Glutamatergic neuron (in vitro differentiated cells): ENCODE measurements at places on chromosomes 12 and 14. TPM values are rescaled to one million over a fixed set of nuclear protein-coding genes. Genes with fewer than 3 reads are reported as not detected.

GRCh38 chr12:113586461-113586860, 114.8 kb upstream of the LHX5 start:
- DNase-seq: no peak

ADAM20 gene
- total RNA-seq: 1.3 TPM

DNA sequence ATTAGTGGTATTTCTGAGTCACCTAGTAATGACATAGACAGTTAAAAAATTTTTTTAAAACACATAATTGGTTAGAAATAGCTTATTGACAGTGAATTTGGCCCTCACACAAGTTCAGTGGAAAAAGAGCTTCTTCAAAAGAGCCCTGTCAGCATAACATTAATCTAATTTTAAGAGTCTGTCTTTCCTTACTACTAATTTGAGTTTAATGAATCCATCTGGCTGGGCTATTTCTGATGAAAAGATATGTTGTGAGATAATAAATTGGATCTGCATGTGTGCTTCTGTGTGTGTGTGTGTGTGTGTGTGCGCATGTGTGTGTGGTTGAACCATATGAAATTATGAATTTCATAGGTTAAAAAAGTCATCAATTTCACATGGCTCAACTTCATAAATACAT, 1045.2 kb downstream of the FLRT2 start:
- DNase-seq: no peak

DNA sequence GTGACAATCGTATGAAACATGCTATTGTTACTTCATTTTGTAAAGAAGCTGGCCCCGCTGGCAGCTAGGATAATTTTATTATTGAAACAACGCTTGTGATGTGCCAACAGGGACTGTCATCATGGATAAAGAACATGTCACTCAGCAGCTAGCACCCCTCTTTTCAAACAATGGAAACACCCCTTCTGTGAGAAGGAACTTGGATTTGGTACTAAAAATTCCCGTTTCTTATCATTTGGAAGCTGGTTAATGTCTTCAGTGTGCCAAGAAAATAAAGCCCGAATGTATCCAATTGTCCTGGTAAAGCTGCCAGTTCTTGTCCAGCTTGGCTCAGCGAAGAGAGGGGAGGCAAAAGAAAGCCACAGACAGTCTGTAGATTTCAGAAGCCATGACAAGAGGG, 186.6 kb downstream of the PHLDA1 start:
- no peak for DNase-seq

DNA sequence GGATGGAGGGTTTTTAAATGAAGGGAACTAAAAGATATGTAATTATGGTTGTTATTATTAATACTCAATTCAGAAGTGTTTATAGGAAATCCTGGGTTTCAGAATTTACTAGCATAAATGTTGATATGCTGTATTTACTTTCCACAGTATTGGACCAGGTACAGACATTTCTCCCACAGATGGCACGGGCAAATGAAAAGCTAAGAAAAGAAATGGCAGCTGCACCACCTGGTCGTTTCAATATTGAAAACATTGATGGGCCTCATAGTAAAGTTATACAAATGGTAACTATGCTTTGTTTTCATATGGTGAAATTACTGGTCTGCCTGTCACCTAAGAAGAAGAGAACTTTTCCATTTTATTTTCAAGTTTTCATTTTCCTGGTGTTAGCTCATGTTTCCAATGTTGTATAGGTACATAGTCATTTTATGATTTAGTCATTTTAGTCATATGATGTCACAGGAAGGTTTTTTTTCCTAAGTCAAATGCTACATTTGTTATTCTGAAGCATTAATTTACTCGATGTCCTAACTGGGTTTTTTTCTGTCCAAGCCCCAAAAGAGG, 5.5 kb downstream of the NOPCHAP1 start:
- no peak for DNase-seq

SMCO2 gene
- total RNA-seq: not detected

- no peak for DNase-seq
Observed at GRCh38 chr14:88986146-88986841, 161.8 kb downstream of the TTC8 start.

GRCh38 chr14:47366006-47366405, 309.4 kb downstream of the MDGA2 start:
- DNase-seq: no peak

DNA sequence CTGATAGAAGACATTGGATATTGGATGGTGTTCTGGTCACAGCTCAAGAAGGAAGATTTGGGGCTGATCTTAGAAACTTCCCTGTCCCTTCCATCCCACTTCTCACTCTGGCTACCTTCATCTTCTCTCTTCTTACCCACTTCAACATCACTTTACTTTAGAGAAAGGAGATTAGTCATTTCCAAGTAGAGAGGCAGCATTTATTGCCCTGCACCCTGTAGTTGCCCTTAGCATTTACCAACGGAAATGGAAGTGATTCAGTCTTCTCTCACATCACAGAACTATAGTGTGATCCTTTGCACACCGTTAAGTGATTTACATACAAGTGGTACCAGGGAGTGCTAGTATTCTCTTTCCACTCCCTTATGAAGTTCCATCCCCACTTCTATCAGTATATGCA, 52.4 kb downstream of the PHLDA1 start:
- no peak for DNase-seq

- no peak for DNase-seq
Observed at GRCh38 chr12:105935106-105935505, 203.6 kb downstream of the NUAK1 start.

GRCh38 chr14:58822856-58823255, 185.1 kb downstream of the DACT1 start:
- DNase-seq: no peak

B4GALNT3 gene
- total RNA-seq: 3.3 TPM

DNA sequence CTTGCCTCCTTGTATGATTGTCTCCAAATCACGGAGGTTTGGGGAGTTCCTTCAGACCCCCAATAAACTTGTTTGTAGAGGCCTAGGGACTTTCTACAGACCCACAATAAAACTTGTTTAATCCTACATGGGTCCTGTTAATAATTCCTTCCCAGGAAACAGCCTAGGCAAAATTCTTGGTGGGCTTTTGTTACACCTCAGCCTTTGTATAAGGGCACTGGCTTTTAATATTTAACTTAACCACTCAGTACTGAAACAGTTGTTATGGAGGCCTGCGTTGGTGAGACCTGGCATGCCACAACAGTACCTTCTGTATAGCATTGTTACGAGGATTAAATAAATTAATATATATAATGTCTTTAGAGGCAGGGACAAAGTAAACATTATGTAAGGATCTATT, 32.7 kb upstream of the FAR2 start:
- no peak for DNase-seq

- DNase-seq: no peak
Observed at GRCh38 chr14:41570415-41571155, 36.1 kb upstream of the LRFN5 start.

- no peak for DNase-seq
Observed at GRCh38 chr14:25396128-25396527, 346.2 kb upstream of the STXBP6 start.

DNA sequence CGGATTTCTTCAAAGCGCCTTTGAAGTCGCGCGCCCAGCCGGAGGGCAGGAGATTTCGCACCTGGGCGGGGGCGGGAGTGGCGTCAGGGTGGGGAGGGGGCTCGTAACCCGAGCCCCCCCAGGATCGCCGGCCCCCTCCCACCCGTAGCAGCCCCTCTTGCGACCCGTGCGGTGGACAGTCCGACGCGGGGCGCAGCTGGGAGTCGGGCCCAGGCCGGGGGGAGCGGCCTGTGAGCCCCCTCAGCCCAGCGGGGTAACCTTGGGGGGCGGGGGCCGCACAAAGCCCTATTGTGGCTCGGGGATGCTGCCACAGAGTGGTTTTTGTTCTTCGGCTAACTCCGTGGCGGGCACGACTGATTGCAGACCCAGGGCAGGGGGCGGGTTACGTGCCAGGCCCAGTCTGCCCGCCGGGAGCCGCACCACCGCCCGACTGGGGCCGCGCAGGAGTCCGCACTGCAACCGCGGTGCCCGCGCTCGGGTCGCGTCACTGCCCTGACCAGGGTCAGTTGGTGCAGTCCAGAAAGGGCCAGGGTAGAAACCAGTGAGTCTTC, 4.2 kb upstream of the AAAS start:
- DNase-seq: peak; percentile 46

ABCD2 gene
- 4.2 TPM for total RNA-seq

FAM186B gene
- not detected for total RNA-seq

INSM2 gene
- total RNA-seq: 21.7 TPM

SLC10A1 gene
- not detected for total RNA-seq

FERMT2 gene
- total RNA-seq: 79.7 TPM

- no peak for DNase-seq
Observed at GRCh38 chr12:104353012-104353981, 49.8 kb downstream of the EID3 start.

GTF2A1 gene
- total RNA-seq: 62.3 TPM

GRCh38 chr12:77734214-77734883, 96.3 kb upstream of the NAV3 start:
- no peak for DNase-seq

TBC1D30 gene
- total RNA-seq: 15.2 TPM

DNA sequence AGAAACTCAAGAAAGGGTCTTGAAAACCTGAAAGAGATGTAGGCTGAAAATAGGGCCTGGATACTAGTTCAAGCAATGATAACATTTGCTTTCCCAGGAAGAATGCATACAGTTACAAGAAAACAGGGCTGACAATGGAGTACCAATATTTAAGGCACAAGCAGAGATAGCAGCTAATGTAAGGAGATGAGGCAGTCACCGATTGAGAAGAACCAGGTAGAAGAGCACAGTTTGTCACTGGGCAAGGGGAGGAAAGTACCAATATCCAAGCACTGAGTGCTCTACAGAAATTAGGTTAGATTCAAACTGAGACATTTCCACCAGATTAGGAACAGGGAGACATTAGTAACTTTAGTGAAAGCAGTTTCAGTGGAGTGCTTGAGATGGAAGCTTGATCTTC, 19.9 kb downstream of the RPS6KA5 start:
- DNase-seq: no peak

- DNase-seq: no peak
Observed at GRCh38 chr12:69509308-69509736, 39.1 kb downstream of the FRS2 start.

DNA sequence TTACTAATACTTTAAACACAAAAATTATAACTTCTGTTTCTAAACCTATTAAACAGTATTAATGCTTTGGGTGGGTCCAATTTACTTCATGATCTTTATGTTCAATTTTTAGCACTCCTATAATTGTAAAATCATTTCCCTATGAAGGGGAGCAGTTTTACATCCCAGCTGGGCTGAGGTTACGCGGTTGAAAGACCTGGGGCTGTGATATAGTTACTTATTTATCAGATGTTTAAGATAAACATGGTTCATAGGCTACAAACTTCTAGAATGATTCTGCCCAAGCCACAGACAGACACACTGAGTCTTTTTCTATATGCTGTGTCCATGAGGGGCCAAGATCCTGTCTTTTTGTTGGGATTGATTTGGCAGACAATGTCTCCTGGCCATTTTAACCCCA, 44.4 kb downstream of the DYRK2 start:
- no peak for DNase-seq

DNA sequence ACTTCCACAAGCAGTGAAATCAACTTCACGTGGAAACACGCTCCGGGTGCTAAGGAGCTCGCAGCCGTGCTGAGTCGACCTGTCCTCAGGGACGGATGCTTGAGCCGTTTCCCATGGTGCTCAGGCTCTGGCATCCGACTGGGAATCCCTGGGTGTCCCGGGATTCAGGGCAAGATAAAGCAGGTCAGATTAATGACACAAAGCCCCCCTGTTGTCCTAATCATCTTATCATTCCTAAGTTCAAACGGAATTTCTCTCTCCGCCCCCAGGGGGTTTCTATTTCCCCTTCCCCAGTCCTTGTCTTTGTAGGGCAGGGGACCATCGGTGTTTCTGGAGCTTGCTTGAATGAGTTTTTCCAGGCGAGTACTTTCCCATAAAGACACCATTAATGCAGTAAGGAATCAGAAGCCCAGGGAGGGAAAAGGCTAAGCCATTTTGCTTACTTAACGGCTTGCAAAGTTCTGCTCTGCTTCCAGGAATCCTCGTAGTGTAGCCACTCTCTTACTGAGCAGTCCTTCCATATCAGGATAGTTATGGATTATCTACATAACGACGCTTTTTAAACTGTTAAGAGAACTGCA, 116.5 kb downstream of the TMEM132C start:
- no peak for DNase-seq
